ENCODE measurements at places on chromosomes 1 and 21. TPM values are rescaled to one million over a fixed set of nuclear protein-coding genes. Genes with fewer than 3 reads are reported as not detected.

KRTAP10-3 gene
- total RNA-seq, result not detected

ETV3L gene
- total RNA-seq, result not detected

CLIC4 gene
- total RNA-seq, result 477 TPM

E2F2 gene
- 0.96 TPM for total RNA-seq

CFAP107 gene
- total RNA-seq, result not detected

DNA sequence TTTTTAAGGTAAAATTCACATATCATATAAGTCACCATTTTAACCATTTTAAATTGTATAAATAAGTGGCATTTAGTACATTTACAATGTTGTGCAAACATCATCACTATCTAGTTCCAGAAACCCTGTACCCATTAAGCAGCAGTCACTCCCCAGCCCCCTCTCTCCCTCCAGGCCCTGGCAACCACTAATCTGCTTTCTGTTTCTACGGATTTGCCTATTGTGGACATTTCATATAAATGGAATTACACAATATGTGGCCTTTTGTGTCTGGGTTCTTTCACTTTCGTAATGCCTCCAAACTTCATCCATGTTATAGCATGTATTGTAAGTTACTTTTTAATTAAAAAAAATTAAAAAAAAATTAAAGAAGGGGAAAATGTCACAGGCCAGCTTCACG, 58.0 kb upstream of the RAB3GAP2 start:
- no peaks in the 10 kb centered on the region for H3K4me1 ChIP-seq
- H3K27me3 ChIP-seq, result no peaks in the 10 kb centered on the region
- no peaks in the 10 kb centered on the region for H3K36me3 ChIP-seq
- DNase-seq, result no peak

GRCh38 chr1:108845446-108845845, 11.4 kb downstream of the AKNAD1 start:
- H3K4me3 ChIP-seq, result no peak overlapping the region
- H3K4me1 ChIP-seq, result peaks cover 2% of the 10 kb centered on the region
- DNase-seq, result no peak
- H3K27ac ChIP-seq, result no peak overlapping the region

DNA sequence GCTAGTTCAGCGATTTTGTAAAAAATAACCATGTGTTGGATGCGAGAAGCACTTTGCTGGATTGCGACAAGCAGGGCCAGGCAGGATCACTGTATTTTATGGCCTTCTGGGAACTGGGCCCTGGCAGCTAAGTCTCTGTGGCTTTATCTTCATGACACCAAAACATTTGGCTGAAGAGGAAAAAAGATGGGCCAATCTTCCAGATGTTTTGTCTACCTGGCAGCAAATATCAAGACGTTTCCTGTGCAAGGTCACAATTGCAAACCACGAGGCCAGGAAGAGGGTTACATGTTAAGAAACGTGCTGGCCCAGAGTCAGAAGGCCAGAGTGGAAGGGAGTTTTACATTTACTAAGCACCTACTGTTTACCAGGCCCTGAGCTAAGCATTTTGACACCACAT, 22.1 kb downstream of the GRIK3 start:
- H3K27me3 ChIP-seq, result no peaks in the 10 kb centered on the region
- H3K36me3 ChIP-seq, result no peaks in the 10 kb centered on the region
- H3K4me3 ChIP-seq, result no peak overlapping the region
- no peak for DNase-seq
